ENCODE measurements at places on chromosomes 11 and 22.

DNA sequence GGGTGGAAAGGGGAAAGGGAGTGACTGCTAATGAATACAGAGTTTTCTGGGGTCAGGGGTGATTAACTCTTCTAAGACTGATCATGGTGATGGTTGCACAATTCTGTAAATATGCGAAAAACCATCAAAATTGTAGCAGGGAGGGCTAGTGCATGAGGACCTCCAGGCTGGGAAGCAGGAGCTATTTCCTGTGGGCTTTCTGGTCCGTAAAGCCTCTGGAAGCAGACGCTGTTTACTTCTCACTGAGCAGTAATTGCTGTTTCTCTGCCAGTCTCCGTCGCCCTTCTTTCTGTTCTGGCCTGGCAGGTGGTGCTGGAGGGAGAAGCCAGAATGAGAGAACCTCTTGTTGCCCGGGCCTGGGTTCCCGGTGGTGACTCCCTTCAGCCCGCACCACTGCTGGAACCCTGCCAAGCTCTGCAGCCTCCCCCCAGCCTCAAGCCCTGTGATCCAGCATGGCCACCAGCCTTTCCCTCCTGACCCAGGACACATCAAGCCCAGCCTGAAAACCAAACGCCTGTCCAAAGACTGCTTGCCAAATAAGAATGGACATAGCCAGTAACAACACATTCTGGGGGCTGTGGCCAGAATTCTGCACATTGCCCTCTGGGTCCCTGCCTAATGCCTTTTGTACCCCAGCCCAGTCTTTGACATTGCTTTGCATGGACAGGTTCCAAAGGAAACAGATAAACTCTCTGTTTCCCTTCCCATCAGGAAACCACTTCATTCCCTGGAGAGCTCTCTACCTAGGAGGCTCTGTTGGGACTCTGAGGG, 201.0 kb upstream of the NAV2 start:
- no peak for DNase-seq

- no peak for DNase-seq
These were observed 39.3 kb downstream of the RPL27A start for GRCh38 chr11:8721609-8722500.

GRCh38 chr11:39205236-39205995, 2254.0 kb downstream of the LRRC4C start:
- no peak for DNase-seq

DNA sequence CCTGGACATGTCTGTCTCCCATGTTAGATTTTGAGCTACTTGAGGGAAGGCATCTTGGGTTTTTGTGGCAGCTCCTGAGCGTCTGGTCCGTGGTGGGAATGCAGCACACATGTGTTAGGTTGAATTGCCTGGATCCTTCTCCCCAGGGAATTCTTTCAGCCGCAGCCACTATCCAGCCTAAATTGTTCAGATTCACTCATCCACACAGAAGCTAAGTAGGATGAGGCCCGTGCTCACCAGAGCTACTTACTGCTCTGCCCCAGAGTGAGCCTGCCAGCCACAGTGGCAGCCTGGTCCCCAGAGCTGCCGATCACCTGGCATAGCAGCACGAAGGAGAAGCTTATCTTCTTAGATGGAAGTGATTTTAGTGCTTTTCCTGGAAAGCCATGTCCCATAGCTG, 34.4 kb upstream of the SORL1-AS1 start:
- no peak for DNase-seq

GRCh38 chr11:7582338-7582985, 68.7 kb downstream of the PPFIBP2 start:
- DNase-seq: no peak

- DNase-seq: no peak
These were observed 41.4 kb upstream of the ST14 start for GRCh38 chr11:130118165-130118564.

DNA sequence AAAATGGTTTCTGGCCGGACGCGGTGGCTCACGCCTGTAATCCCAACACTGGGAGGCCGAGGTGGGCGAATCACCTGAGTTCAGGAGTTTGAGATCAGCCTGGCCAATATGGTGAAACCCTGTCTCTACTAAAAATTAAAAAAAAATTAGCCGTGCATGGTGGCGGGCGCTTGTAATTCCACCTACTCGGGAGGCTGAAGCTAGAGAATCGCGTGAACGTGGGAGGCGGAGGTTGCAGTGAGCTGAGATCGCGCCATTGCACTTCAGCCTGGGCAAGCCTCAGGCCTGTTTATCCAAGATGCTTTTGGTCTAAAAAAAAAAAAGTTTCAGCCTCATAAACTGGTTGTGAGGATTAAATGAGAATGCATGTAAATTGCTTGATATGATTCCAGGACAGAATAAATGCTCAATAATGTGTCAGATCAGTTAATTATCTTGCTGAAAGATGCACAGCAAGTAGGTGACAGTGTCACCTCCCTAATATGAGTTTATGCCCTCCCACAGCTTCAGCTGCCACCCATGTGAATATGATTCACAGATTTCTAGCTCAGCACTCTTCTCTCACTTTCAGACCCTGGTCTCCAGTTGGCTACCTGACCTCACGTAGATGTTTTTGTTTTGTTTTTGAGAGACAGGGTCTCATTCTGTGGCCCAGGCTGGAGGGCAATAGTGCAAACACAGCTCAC, 1.1 kb upstream of the ALG8 start:
- peak; percentile 5 for DNase-seq

DNA sequence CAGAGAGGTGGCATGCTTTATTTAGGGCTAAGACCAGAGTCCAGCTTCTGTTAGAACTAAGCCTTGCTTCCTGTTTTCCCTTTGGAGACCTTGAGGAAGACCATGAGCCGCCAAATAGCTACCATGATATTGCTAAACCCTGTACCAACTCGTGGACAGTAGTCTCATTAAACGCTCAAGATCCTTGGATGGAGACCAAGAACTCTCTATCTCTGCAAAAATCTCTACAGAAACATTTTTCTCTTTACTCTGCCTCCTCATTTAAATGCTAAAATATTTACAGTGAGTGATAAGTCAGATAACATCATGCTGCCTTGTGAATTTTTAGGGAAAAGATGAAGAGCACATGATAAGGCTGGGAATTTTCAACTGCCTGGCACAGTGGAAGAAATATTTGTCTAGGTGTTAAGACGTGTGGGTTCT, 197.8 kb downstream of the MAML2 start:
- DNase-seq: no peak

- DNase-seq: no peak
These were observed at the start of gene LUZP2 for GRCh38 chr11:24496736-24497725. Gene LUZP2, plus strand, starts transcription at chr11:24497053.

- DNase-seq: no peak
These were observed 16.1 kb downstream of the PKNOX2 start for GRCh38 chr11:125180413-125181305.

- DNase-seq: no peak
These were observed 18.3 kb upstream of the OR56A3 start for GRCh38 chr11:5923794-5924193.

- no peak for DNase-seq
These were observed 12.0 kb upstream of the PHLDA2 start for GRCh38 chr11:2940921-2941821.
